ENCODE measurements at places on chromosomes 7 and 10. TPM values are rescaled to one million over a fixed set of nuclear protein-coding genes. Genes with fewer than 3 reads are reported as not detected.

The NRP1 gene
- 327 TPM for total RNA-seq

The PPP1R17 gene
- total RNA-seq = not detected

The LRCH4 gene
- total RNA-seq = 108 TPM

The HPSE2 gene
- total RNA-seq = 7.5 TPM

The LOXL4 gene
- total RNA-seq = 10.9 TPM

The LIPA gene
- total RNA-seq = 6.8 TPM

The NCOA4 gene
- 292 TPM for total RNA-seq

The GALNT17 gene
- 5.2 TPM for total RNA-seq

All from cardiac muscle cell (in vitro differentiated cells and primary cell).